Osteocyte (in vitro differentiated cells): ENCODE measurements at places on chromosomes 11 and 22. TPM values are rescaled to one million over a fixed set of nuclear protein-coding genes. Genes with fewer than 3 reads are reported as not detected.

GRCh38 chr11:21811572-21811971 lies 381.3 kb upstream of the ANO5 start:
- DNase-seq: no peak

The SMTNL1 gene
- not detected in 2 replicates for total RNA-seq

The POU2AF1 gene
- total RNA-seq: not detected in 2 replicates

DNA sequence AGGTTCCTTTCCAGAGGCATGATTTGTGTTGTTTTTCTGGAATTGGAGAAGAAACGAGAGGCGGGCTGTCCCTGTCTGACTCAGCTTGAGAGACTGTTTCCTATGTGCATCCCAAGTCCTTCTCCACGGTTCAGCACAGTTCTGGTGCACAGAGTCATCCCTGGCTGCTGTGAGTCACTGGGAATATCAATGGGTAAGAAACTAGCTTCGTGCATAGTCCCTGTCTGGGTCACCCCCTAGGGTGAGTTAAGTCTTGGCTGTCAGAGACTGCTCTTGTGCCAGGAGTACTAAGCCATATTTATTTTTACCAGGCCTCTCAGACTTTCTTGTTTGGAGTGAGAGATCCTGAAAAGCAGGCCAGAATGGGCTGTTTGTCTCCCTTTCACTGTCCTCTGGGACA lies 2.4 kb upstream of the LRP4 start:
- DNase-seq: no peak
